ENCODE measurements at places on chromosomes 2 and 18.

GRCh38 chr2:171383134-171383533, 50.7 kb downstream of the METTL8 start:
- DNase-seq: no peak

GRCh38 chr18:62287781-62288664, 37.1 kb upstream of the TNFRSF11A start:
- DNase-seq: no peak

- peak; percentile 28 for DNase-seq
Observed at GRCh38 chr2:73987109-73987947, 2.6 kb downstream of the TET3 start.

- DNase-seq: no peak
Observed at GRCh38 chr2:241177526-241178334, 10.7 kb upstream of the ANO7 start.

GRCh38 chr2:207812058-207812725, 42.5 kb upstream of the FZD5 start:
- no peak for DNase-seq

DNA sequence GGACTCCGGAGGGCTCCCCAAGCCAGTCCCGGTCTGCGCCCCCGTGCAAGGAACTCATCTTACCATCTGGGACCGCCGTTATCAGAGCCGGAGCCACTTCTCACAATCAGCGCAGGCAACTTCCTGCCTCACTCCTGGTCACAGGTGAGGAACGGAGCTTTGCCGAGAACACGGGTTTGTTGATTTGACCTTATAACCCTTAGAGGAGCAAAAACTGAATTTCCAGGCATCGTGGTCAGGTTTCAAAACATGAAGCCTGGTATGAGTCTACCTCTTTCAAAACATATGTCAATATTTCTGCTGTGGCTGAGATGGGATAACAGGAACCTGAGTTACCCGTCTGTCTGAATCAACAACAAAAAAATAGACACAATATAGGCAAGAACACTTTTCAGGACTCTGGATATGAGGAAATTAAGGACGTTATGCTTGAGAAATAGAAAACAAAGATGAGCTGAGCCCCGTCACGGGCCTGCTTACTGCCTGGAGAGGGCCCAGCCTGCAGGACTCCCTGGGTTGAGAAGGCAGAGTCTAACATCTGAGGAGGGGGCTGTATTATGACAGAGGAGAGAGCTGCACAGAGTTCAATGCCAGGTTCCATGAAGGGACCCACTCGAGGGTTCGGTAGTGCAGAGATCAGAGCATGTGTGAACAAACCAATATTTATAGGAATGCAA, 148.7 kb downstream of the NDUFA10 start:
- DNase-seq: no peak

DNA sequence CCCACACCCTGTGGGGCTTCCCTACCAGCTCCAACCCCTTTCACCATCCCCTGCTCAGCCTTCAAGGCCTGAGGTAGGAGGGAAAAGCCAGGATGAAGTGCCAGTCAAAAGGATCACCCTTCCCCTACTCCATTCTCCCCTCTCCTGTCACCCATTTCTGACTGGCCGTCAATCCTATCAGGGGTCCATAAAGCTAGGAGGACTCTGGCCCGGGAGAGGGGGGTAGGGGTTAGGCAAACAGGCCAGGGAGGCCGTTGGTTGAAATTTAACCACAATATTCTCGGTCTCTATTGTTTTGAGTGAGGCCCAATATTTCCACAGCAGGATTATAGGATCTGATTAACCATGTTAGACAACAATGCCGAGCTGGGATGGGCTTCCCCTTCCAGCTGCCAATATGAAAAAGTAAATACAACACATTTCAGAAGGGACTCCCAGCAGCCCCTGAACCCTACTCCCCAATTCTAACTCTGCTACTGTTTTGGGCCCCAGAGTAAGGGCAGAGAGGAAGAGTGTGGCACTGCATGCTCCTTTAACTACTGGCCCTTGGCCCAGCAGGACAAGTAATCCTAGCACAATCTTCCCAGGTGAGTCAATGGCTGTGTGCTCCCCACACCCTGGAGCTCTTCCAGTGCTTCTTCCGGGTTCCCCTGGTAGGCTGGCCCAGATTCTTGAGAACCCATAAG, 10.6 kb upstream of the IHH start:
- no peak for DNase-seq

DNA sequence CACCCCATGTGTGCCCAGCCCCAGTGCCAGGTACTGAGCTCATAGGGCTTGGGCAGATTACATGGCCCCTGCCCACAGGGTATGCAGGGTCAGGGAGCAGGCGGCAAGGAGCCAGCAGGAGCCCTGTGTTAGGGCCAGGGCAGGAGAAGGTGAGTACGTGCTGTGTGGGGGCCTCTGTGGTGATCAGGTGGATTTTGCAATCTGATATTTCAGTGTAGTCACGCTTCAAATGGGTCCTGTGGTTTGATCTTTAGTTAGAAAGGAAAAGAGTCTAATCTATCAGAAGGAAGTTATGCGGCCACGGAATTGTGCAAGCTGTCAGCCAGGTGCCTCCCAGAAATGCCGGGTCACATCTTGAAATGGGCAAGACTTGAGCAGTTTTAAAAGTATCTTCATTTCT, 13.9 kb downstream of the UBE2F start:
- no peak for DNase-seq

DNA sequence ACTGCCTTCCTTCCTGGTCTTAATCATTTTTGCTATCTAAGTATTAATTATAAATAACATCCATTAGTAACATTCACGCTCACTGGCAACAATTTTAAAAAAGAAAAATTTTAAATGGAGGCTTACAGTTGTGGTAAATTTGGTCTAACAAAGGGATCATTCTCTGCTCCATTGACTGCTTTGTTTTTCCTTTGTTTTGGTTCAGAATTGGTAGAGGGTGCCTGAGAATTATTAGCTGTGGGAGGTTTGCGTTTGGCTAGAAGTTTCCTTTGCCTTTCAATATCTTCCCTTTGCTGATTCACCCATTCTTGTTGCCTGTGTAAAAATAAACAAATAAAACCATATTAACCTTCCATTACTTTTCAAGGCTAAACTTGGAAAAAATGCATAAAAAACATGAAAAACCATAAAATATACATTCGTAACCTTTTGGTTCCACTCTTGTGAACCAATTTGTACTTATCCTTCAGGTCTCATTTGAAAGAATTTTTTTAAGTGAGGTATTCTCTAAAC, 114.6 kb downstream of the TLK1 start:
- no peak for DNase-seq

- no peak for DNase-seq
Observed at GRCh38 chr18:9824952-9825371, 60.8 kb upstream of the TXNDC2 start.

DNA sequence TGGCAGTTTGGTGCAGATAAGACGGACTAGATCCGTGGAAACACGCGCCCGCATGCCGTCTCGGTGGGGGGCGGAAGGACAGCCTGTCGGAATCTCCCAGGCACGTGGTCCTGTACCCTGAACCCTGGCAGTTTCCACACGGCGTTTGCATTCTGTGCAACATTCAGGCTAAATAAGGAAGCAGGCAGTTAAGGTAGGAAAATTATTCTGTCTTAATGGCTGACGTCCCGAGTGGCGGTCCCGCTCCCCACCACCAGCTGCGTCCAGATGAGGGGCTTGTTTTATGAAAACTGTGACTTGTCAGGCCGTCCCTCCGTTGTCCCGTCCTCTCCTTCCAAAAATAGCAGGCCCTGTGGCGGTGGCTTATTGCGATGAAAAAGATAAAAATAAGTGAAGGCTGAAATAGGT, 120.2 kb downstream of the NFATC1 start:
- no peak for DNase-seq

DNA sequence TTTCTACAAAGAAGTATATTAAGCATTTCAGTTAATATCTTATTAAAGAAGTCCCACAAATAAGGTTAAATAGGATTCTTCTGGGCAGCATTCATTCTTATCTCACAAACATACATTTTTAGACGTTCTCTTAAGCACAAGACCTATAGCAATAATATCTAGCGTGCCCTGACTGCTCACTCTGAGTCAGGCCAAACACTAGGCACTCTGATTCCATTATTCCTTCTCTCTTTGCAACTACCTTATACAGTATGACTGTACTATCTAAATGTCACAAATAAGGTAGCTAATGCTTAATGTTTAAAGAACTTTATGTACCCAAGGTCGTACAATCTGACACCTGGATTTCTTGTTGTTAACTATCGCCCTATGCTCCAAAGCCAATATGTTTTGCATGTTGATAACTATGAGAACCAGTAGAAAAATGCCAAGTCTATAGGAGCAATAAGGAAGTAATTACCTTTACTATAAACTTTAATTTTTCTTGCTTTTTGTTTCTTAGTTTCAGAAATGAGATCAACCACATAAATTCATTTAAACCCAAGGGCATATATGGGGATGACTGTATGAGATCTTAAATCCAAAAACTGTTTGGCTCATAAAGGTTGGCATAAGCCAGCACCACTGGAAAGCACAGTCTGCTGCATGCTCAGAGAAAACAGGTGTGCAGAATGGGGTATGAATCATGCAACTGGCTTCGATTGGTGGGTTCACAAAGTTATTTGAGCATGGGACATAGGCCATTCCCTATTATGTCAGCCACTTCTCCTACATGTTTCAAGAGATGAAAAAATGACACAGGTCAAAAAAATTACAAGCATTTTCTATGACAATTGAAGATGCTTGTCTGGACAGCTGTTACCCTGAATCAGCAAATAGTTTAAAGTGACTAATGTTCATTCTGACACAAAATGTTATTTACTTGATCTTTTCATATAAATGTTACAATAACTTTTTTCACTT, 352.0 kb downstream of the IRS1 start:
- DNase-seq: no peak
